ENCODE measurements at places on chromosomes 11 and 22.

DNA sequence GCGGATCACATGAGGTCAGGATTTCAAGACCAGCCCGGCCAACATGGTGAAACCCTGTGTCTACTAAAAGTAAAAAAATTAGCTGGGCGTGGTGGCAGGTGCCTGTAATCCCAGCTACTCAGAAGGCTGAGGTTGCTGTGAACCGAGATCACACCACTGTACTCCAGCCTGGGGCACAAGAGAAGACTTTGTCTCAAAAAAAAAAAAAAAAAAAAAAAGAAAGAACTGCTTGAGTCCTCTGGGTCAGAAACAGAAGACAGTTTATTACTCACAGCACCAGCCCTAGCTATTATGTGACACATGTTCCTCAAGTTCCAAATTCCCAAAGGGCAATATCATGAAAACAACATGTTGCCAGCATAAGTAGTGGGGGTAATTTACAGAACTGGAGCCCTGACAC is 1014.1 kb upstream of the RAG2 start:
- no peak for DNase-seq

DNA sequence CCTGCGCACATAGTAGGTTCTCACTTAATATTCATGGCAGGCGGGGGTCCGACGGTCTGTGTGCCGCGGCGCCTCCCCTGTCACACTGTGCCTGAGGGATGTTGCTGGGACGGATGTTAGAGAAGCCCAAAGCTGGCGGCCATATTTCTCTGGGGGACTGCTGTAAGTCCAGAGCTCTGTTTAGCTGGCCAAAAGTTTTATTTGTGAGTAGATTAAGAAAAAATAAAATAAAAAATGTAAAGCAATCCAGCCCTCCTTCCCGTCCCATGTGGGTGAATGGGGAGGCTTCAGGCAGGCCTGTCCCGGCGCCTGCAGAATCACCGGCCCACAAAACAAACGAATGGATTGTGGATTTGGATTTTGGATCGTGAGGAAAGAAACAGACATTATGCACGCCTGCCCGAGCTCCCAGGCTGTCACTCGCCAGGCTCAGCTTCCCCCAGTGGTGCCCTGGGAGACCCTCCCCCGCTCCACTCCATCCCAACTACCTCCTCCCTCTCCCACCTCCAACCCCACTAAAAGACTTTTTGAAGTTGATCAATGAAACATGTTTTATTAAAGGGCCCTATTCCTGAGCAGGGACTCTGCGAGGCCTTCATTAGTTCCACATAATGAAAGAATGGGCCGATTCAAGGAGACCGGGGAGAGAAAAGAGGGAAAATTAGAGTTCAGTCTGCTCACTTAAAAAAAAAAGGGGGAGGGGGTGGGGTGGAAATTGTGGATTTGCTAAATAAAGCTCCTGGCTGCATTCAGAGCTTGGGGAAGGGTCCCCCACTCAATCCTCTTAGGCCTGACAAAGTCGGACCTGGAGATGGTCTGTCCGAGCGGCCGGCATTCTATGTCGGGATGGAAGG is 20.4 kb upstream of the SCUBE1 start:
- DNase-seq: no peak

DNA sequence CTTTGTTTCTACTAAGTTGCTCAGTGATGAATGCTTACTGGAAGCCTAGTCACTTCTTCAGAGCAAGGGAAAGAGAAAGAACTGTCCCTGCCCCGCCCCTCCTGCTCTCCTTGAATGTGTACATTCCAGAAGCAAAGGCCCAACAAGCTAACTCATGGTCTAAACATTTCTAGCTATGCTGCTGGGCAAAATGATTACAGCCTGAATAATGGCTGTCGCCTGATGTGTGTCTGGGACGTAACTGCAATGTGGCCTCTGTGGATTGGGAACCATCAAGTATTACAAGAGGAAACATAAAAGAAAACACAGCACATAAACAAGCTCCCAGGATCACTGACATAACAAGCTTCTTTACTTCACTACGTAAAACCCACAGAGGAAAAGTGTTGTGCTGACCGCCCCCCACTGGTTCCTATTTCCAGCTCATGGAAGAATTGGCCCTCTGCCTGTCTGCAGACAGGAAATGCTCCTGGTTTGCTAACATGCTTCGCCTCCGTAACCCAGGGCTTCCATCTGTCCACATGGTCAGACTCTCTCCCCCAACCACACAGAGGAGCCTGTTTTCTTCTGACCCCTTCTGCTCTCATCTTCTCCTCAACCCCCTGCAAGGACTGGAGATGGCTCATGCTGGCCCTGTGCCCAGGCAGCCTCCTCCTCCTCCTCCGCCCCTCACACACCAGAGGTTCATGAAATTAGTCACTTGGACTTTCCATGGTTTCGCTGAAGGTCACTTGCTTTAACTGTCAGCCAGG is 187.2 kb downstream of the MAML2 start:
- DNase-seq: peak; percentile 98

DNA sequence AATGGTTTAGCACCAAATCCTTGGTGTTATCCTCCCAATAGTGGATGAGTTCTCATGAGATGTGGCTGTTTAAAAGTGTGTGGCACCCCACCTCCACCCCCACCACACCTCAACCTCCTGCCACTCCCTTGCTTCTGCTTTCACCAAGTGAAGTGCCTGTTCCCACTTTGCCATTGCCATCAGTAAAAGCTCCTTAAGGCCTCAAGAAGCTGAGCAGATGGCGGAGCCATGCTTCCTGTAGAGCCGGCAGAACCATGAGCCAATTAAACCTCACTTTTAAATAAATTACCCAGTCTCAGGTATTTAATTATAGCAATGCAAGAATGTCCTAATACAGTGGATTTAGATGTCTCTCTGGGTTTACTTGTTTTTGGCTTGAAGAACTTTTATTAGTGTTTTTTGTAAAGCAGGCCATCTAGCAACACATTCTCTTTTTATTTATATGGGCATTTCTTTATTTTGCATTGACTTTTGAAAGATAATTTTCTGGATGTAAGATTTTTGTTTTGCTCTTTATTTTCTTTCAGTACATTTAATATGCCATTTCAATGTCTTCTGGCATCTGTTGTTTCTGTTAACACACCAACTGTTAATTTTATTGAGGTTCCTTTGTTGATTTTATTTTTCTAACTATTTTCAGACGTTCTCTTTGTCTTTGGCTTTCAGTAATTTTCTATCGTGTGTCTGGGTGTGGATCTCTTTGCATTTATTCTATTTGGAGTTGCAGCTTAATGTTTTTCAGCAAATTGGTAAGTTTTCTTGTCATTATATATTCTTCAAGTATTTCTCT is 724.5 kb upstream of the CNTN5 start:
- DNase-seq: no peak

- DNase-seq: no peak
Measured at GRCh38 chr11:1864831-1865665, 12.2 kb downstream of the LSP1 start.

DNA sequence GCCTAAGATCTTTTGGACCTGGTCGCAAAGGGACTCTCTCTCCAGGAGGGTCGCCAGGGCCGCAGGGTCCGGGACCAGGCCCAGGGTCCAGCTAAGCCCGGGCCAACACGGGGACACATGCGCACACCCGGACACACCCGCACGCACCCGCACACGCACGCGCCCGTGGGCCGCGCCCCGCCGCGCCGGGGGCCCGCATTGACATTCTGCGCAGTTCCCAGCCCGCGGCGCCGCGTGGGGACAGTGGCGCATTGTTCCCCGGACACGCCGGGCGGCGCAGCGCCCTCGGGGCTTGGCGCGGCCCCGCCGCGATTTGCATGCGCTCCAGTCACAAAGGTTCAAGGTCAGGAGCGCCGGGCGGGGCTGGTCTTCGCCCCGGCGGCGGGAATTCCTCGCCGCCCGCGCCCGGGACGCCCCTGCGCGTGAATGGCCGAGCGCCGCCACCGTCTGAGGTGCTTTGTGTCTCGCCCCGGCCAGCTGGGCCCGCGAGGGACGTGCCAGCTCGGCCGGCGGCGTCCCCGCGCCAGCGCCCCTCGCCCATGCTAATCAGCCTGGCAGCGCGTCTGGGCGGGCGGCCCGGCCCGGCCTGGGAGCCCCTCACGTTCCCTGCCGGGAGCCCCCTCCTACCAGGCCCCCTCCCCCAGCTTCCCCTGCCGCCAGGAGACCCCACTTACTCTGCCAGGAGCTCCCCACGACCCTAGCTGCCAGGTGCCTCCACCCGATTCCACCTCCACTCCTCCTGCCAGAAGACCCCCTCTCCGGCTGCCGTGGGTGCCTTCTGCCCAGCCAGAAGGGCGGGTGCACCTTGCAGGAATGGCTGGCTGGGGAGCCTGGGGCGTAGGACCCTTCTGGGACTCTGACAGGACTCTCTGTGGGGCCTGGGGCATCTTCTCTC is 50.5 kb upstream of the WNT7B start:
- DNase-seq: no peak

- DNase-seq: no peak
Measured at GRCh38 chr22:31122532-31123291, at the start of gene INPP5J. TSS of gene INPP5J (plus strand) at chr22:31122966. CDS start at chr22:31123015, 49 bp downstream.

DNA sequence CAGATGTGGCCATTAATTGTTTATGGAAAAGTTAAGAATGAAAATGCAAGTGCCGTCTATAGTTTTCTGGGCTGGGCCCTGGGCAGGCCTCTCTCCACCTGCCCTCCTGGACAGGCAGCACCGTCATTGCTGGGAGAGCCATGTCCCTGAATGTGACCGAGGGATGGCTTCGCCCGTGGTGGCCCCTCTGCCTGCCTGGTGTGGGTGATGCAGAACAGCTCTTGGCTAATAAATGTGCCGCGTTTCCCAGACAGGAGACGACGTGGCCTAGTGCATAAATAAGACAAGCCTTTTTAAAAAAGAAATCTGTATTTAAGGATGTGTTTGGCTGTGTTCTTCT is 407.3 kb downstream of the TBC1D22A start:
- no peak for DNase-seq

- DNase-seq: no peak
Measured at GRCh38 chr11:130499828-130500227, 51.4 kb downstream of the ADAMTS15 start.

DNA sequence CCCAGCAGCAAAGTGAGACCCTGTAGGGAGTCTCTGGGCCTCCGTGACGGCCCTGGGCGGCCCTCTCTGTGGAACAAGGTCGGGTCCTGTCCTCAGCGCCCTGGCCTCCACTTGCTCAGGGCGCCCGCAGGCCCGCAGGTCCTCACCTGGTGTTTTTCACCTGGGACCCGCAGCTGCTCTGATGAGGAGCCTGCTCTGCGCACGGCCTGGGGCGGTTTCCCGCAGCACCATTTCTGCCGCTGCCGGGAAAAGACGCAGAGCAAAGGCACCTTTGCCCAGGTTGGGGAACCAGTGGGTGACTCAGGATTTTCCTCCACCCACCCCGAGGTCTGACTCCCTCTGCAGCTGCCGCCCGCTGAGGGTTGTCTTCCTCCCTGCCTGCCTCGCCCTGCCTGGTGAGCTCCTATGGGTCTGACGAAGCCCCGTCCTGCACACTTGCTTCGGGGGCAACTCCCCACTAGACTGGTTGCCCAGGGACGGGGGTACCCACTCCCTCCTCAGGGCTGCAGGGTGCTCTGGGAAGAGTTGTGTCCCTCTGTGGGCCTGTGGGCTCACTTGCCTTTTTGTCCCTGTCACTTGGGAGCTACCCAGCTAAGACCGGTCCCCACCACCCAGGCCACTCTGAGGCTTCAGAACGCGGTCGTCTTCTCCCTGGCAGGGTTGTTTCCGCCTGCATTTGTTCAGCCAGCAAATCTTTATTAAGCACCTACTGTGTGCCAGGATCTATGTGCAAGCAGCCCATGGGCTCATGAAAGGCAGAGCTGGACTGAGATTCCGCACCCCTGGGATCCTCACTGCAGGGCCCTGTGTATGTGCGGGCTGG is 89.5 kb downstream of the KCNQ1 start:
- DNase-seq: no peak

DNA sequence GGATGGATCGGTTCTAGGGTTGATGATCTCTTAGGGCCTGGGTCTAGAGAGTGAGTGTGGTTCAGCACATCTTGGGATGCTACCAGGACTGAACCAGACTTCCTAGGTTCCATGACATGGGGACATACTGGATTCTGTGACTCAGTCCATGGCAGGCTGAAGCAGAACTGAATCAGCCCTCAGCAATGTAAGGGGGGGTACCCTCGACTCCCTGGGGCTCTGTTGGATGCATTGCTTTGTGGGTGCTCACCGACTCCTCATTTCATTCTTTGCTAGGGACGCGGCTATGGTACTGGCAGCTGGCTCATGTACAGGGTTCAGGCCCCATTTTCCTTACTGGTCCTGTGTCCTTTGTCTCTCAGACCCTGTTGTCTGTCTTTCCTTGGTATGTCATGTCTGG is 733 bp upstream of the GRAMD1B start:
- DNase-seq: peak; percentile 94

GRCh38 chr11:70024773-70025045 is 53.4 kb upstream of the ANO1 start:
- DNase-seq: no peak

GRCh38 chr22:42326801-42327200 is 56.3 kb upstream of the TCF20 start:
- DNase-seq: no peak
